ENCODE measurements at places on chromosomes 2 and 18.

DNA sequence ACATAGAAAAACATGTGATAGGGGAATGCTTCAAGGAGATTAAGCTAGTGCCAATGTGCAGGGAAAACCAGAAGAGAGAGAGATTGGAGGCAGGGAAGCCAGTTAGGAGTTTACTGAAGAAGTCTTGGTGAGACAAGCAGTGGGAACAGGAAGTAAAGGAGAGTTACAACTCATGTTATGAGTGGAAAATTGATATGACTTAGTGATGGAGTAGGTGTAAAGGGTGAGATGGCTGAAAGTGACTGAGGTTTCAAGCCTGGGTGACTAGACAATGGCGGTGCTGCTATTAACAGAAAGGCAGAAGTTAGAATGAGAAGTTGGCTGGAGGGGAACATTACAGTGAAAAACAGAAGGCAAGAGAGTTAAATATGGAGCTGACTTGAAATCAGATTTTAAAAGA is 16.5 kb downstream of the DOK1 start:
- no peak for DNase-seq

DNA sequence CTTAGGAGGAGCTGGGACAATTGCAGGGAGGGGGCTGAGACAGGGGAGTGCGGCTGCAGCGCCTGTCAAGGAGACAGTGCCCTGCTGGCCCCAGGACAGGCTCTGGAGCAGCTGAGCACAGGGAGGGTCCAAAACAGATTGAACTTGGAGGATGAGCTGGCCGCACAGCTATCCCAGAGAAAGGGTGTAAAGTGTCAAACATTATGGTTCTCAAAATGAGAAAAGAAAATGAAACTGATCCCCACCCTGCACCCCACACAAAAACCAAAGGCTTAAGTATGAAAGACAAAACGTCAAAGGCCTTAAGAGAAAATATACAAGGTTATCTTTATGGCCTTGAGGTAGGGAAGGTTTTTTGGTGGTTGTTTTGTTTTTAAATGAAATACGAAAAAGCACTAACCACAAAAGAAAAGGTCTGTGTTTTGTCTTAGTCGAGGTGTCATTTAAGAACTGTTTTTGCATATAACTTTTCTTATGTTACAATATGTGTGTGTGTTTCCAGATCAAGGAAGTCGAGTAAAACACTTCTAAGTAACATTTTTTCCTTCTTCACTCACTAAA is 111.8 kb downstream of the HDAC4 start:
- DNase-seq = no peak

- DNase-seq = no peak
These were observed 5.5 kb upstream of the NRBP1 start for GRCh38 chr2:27422958-27423357.

DNA sequence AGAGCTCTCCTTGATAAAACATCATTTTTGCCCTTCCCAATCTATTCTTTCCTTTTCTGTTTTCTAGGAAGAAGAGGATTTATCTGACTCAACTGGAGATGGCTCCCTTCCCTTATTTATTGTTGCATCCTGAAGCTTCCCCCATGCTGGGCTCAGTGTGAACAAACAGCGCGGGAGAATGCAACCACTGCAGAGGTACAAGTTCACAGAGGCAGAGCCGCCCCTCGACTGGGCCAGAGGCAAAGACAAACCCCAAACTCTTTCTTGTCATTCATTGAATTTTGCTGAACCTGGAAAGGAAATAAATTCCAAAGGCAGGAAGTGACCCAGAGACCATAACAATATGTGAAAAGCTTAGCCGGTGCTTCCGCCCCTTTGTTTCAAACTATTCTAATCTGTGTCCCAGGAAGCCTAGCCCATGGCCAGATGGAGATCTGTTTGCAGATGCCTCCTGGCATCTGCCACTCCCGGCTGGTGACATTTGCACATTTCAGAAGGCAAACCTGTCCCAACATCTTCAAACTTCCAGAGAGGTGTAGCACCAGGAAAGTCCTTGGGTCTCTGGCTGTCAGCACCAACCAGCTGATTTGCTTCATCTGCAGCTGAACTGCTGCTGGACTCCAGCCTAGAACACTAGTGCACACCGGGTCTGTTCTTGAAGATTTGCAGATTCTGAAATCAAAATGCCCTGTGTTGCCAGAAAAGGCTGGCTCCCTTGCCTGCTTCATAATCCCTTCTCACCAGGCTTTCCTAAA is 79.4 kb upstream of the MAP4K3 start:
- DNase-seq = no peak

- DNase-seq = no peak
These were observed 28.0 kb downstream of the EHBP1 start for GRCh38 chr2:62733546-62733945.

DNA sequence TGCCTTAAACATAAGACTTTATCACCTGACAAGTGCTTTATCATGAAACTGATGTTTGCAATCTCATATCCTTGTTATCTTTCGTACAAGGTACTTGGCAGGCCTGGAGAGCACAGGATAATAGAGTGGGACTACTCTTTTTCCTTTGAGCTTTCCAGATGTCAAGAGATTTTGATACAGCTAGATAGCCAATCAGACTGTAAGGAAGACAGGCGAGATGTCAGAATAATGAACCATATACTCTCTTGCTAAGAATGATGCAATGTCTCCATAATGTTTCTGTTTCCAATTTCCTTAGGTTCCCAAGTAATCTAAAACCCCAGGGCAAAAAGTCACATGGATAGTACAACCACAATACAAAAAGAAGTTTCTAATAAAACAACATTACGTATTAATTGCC is 313.1 kb downstream of the PDE11A start:
- DNase-seq = peak; percentile 45

- DNase-seq = no peak
These were observed 39.9 kb downstream of the NCK2 start for GRCh38 chr2:105784589-105784988.

DNA sequence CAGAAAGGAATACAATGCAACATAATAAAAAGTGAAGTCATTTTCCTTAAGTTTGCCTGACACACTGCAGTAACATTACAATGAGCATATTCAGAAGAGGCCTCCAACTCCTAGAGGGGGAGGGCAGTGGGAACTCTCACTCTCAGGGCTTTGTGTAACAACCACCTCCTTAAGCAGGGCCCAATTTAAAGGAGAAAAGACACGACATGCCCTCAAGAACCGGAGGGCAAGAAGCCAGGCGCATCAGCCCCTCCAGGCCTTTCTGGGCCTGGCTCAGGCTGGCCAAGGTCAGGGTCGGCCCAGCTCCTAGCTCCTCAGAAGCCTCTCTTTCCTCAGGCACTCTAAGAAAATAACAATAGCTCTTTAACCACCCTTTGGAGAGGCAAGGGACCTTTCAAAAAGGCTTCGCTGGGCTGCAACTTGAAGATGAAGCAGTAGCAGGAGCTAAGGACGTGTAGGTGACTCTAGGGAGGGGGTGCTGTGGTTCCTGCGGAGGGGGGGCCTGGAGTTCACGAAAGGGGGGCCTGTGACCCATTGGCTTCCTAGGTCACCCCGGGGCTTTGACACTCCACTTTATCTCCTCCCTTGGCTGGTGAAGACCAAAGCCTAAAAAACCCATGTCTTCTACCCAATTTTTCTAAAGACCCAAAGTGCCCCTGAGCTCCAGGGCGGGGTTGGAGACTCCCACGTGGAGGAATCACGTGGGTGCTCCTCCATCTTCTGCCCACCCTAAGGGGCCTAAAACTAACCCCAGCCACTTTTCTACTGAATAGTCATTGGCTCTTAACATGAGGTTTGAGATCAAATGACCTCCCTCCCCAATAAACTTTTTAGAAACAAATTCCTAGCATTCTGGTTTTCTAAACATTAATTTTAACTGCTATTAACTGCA is 13.3 kb downstream of the SERTAD2 start:
- DNase-seq = peak; percentile 51

DNA sequence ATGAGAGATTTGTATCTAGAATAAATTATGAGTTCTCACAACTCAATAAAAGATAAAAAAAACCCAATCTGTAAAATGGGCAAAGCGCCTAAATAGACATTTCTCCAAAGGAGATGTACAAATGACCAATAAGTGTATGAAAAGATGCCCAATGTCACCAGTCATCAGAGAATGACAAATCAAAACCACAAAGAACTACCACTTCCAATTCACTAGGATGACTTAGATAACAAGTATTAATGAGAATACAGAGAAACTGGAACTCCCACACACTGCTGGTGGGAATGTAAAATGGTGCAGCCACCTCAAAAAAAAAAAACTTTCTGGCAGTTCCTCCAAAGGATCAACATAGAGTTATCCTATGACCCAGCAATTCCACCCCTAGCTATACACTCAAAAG is 17.4 kb upstream of the COL6A3 start:
- DNase-seq = peak; percentile 83

DNA sequence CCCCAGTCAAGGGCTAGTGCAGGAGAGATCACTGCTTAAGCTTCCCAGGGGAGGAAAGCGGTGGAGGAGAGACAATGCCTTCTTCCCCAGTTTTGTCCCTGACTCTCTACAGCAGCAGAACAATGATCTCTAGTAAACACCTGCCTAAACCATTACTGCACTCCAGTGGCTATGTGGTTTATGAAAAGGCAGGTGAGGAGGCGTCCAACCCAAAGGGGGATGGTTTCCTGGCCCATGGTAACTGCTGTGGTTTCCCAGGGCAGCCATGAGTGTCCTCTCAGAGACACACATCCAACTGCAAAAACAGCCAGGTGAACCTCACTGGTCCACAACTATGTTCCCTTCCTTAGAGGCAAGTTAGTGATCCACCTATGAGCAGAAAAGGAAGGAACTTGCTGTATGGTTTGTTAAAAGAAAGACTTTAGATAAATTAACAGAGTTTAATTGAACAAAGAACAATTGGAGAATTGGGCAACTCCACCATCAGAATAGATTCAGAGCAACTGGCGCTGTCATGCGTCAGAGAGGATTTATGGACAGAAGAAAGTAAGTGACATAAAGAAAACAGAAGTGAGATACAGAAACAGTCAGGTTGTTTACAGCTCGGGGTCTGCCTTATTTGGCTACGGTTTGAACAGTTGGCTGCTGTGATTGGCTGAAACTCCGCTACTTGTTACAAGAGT is 4.8 kb upstream of the TTC39C start:
- DNase-seq = no peak

DNA sequence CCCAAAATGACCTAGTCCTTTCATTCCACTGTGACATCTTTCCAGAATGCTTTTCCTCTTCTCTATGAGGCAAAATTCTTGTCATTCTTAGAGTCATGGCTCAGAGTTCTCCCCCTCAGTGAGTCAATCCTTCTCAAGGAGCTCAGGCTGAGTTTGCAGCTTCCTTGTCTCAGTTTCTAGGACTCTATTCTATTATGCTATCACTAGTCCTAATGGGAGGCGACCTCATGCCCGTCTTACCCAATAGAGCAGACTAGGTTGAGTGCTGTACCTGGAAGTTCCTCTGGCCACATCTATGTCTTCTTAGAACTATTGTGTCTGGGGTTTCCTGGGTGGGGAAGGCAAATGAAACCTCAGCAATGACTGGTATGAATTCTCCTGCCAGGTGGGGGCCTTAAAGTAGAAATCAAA is 51.5 kb downstream of the HAUS1 start:
- DNase-seq = peak; percentile 93

DNA sequence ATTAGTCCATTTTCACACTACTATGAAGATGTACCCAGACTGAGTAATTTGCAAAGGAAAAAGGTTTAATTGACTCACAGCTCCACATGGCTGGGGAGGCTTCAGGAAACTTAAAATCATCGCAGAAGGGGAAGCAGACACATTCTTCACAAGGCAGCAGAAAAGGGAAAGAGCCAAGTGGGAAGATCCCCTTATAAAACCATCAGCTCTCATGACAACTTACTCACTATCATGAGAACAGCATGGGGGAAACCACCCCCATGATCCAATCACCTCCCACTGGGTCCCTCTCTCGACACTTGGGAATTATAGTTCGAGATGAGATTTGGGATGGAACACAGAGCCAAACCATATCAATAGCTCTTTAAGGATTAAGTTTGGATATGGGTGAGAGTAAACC is 246.1 kb upstream of the CYRIA start:
- no peak for DNase-seq

GRCh38 chr18:23592911-23593310 is 6.6 kb upstream of the NPC1 start:
- no peak for DNase-seq

DNA sequence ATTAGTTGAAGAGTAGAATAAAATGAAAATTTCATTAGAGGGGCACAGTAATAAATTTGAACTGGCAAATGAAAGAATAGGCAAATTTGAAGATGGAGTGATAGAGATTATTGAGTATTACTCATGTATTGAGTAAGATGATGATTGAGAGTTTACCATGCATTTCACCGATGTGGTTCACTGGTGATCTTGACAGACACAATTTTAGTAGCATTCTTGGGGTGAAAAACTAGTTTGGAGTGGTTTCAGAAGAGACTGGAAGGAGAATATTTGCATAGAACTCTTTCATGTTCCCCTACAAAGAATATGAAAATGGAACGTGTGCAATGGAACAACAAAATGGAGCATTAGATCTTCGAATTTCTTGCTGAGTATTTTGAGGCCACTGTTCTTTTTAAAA is 121.4 kb downstream of the ASXL3 start:
- DNase-seq = no peak

DNA sequence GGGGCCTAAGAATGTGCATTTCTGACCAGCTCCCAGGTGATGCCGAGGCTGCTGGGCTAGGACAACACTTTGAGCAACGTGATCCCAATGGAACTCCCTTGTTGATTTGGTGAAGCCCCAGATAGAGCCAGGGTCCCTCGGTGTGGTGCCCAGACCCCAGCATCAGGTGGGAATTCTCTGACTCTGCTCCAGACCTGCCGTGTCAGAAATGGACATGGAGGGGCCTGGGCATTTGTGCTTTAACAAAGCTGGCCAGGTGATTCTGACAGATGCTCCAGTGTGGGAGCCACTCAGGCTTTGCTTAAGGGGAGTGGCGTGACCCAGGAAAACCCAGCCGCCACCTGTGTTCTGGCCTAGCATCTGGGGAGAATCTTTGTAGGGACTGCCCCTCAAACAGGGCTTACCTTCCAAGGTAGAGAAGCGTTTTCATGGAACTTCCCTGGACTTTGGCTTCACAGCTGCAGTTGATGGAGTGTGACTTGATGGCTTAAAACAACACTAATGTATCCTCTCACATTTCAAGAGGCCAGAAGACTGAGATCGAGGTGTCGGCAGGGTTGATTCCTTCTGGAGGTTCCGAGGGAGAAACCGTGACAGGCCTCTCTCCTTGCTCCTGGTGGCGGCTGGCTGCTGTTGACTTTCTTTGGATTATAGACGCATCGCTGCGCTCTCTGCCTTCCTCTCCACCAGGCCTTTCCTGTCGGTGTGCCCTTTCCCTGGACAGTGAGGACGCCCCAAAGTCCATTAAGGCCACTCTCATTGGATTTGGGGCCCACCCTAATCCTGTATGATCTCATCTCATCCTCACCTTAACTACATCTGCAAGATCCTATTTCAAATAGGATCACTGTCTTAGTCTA is 57.0 kb upstream of the HDAC4 start:
- DNase-seq = no peak

GRCh38 chr18:12946549-12947284 is 1.1 kb upstream of the SEH1L start:
- peak; percentile 97 for DNase-seq

GRCh38 chr2:32835148-32835547 is 111.6 kb upstream of the LTBP1 start:
- no peak for DNase-seq
